ENCODE measurements at places on chromosomes 4 and X. TPM values are rescaled to one million over a fixed set of nuclear protein-coding genes. Genes with fewer than 3 reads are reported as not detected.

DNA sequence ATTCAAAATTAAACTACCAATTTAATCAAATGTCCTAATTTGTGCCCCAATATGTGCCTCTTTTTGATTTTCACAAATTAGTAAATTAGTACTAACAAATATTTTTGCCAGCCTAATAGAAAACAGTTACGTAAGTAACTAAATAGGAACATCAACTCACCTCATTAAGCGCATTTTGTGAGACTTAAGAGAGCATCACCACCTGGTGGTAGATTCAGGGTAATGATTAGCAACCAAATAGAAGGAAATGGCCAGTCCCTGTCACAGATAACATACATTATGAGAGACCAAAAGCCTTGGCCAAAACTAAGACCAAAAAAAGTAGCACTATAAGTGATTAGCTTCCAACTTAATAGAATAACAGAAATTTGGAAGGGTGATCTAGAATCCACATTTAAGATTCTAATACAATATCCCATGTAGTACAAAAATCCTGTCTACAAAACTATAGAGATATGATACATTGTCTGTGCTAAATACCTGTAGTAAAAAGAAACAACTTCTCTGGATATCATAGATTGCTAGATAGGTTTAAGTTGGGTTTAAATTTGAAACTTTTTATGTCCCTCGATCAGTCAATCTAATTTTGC, 46.7 kb downstream of the C4orf46 start:
- no peaks in the 10 kb centered on the region for H3K4me1 ChIP-seq
- H3K36me3 ChIP-seq, result no peaks in the 10 kb centered on the region
- H3K27me3 ChIP-seq, result no peaks in the 10 kb centered on the region
- no peak overlapping the region for H3K27ac ChIP-seq
- no peak overlapping the region for H3K4me3 ChIP-seq

DNA sequence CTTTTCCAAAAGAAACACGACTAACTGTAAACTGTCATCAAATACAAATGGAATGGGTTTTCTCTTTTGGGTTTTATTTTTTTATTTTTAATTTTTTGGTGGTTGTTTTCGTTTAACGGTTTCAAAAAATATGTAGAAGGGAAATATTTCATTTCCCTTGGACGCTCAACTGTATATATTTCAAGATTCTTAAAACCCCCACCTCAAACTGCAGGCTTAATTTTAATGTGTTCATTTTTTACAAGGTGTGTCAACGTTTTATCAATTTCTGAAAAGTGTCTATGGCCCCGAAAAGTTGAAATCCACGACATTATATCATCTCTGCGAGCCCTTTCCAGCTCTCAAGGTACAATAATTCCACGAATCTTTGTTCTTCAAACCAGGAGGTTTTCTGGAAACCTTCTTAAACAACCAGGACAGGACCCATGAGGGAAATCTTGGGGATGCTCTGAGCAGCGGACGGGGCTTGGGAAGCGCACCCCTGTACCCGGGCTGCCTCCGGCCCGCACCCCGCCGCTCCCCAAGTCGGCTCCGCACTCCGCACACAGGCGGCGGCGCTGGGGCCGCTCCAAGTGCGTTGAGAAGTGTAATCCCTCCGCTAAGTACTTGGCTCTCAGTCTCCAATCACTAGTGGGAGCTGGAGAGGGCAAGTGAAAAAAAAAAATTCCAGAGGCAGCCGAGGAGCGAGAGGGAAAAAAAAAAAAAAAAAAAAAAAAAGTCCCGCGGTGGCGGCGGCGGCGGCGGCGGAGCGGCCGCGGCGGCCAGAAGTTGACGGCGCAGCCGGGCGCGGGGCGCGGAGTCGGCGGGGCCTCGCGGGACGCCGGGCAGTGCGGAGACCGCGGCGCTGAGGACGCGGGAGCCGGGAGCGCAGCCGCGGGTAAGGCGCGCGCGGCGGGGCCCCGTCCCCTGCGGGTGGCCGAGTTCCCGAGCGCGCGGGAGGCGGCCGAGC, at the start of gene BMPR1B:
TSS of gene BMPR1B (plus strand) at position 764 of the 949 bp plus-strand sequence. CDS start 346,470 bp downstream, outside the sequence.
- DNase-seq, result peak; percentile 46
- no peaks in the 10 kb centered on the region for H3K36me3 ChIP-seq
- H3K4me1 ChIP-seq, result no peaks in the 10 kb centered on the region
- peak within 1 kb of the TSS; percentile 59 for H3K4me3 ChIP-seq
- peak within 1 kb of the TSS; percentile 27 for H3K27ac ChIP-seq
- H3K27me3 ChIP-seq, result no peaks in the 10 kb centered on the region

- H3K4me1 ChIP-seq, result no peaks in the 10 kb centered on the region
- peak; percentile 17 for DNase-seq
- H3K36me3 ChIP-seq, result no peaks in the 10 kb centered on the region
- no peaks in the 10 kb centered on the region for H3K27me3 ChIP-seq
- H3K27ac ChIP-seq, result no peak within 1 kb of the TSS
- no peak within 1 kb of the TSS for H3K4me3 ChIP-seq
Measured at GRCh38 chrX:129779747-129780146, at the start of gene SASH3. Gene SASH3, plus strand, starts transcription at chrX:129779949. Its CDS starts 149 bp downstream, at chrX:129780098.

DNA sequence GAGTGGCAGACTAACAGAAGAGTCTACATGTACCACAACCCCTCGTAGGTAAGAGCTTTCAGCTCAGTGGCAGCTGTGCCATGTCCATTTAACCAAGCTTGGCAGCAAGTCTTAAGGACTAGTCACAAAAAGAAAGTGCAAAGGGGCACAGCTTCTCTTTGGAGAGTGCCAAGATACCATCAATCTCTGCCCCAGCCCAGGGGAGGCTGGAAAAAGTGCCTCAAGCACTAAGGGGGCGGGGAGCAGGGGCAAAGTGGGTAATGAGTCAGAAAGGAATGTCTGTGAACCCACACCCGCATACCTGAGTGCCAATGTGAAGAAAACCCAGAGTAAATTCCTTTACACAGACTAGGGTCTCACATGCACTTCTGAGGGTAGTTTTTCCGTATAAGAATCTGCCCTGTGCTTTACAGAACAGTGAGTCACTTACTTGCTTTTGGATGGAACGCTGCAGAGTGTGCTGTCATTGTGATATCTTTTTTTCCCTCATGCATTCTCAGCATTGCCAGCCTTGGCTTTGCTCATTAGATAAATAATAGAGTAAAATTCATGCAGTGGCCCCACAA, 219.8 kb downstream of the ZNF674 start:
- no peak overlapping the region for H3K27ac ChIP-seq
- no peak for DNase-seq
- H3K27me3 ChIP-seq, result no peaks in the 10 kb centered on the region
- H3K4me1 ChIP-seq, result peaks cover 3% of the 10 kb centered on the region
- H3K36me3 ChIP-seq, result no peaks in the 10 kb centered on the region
- no peak overlapping the region for H3K4me3 ChIP-seq

DNA sequence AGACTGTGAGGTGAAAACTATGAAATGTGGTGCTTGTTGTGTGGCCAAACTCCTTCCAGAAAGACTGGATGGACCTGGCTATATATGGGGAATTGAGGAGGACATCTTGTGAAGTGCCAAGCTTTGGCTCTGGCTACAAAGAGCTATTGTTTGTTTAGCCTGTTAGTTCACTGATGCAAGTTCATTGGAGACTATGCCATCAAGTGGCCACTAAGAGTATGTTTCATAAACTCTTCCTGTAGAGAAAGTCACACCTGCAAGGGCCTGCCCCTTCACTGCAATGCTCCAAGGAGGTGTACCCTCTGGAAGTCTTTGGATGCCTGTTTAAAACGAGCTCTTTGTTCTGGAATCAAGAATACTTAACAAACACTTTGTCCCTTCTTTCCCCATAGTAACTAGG, 382.0 kb downstream of the GABRG1 start:
- H3K36me3 ChIP-seq, result no peaks in the 10 kb centered on the region
- no peaks in the 10 kb centered on the region for H3K4me1 ChIP-seq
- peak; percentile 18 for DNase-seq
- H3K4me3 ChIP-seq, result no peak overlapping the region

DNA sequence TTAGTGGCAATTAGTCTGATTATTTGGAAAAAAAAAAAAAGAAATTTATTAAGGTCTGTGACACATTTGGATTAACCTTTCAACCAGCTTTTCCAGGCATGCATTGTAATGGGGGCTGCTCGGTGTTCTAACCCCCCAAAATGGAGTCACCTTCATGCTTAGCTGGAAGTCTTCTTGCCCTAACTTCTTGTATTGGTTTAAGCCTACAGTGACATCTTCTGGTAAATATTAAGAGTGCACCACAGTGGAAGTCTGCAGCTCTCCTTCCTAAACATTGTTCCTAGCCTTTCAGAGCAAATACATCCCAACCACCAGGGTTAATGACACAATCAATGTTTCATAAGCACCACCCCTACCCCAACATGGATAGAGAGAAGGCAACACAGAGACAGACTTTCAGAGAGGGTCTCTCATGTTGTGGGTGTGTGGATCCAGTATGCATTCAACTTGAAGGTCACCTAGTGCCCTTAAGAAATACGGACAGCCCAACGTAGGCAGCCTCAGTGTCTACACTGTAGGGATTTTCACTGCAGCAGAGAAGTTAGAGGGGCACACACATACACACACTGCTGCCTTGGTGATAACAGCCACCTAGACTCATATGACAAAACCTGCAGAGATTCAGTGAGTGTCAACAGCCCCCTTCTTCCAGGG, 142.9 kb upstream of the MBNL3 start:
- no peak for DNase-seq
- H3K27ac ChIP-seq, result no peak overlapping the region
- no peaks in the 10 kb centered on the region for H3K27me3 ChIP-seq
- no peak overlapping the region for H3K4me3 ChIP-seq

DNA sequence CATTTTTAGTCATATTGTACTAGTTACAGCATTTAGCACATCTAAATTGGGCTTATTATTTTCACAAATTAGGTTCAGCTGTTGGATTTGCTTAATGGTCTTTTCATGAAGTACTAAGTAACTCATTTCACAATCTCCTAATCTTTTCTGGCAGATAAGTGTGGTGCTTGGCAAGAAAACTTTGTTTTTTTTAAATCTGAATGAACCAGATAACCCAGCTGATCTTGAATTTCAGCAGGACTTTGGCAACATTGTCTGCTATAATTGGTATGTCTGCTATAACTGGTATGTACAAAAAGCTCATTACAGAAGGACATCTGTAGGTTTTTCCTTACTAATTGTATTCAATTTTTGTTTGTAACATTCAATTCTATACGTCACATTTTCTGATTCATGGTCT, 22.7 kb downstream of the WDR19 start:
- no peaks in the 10 kb centered on the region for H3K27me3 ChIP-seq
- no peaks in the 10 kb centered on the region for H3K36me3 ChIP-seq
- H3K4me1 ChIP-seq, result peaks cover 5% of the 10 kb centered on the region

- no peaks in the 10 kb centered on the region for H3K36me3 ChIP-seq
- H3K4me3 ChIP-seq, result no peak overlapping the region
- DNase-seq, result no peak
- no peak overlapping the region for H3K27ac ChIP-seq
- no peaks in the 10 kb centered on the region for H3K4me1 ChIP-seq
Measured at GRCh38 chrX:23792861-23793553, 10.0 kb downstream of the SAT1 start.

GRCh38 chr4:56531823-56532222, 26.2 kb downstream of the ARL9 start:
- H3K27me3 ChIP-seq, result no peaks in the 10 kb centered on the region
- DNase-seq, result no peak
- no peaks in the 10 kb centered on the region for H3K36me3 ChIP-seq
- H3K27ac ChIP-seq, result no peak overlapping the region
- H3K4me1 ChIP-seq, result peaks cover 9% of the 10 kb centered on the region
- no peak overlapping the region for H3K4me3 ChIP-seq

GRCh38 chr4:42488114-42488513, 90.8 kb downstream of the SHISA3 start:
- no peak overlapping the region for H3K27ac ChIP-seq
- no peaks in the 10 kb centered on the region for H3K36me3 ChIP-seq
- no peaks in the 10 kb centered on the region for H3K27me3 ChIP-seq

DNA sequence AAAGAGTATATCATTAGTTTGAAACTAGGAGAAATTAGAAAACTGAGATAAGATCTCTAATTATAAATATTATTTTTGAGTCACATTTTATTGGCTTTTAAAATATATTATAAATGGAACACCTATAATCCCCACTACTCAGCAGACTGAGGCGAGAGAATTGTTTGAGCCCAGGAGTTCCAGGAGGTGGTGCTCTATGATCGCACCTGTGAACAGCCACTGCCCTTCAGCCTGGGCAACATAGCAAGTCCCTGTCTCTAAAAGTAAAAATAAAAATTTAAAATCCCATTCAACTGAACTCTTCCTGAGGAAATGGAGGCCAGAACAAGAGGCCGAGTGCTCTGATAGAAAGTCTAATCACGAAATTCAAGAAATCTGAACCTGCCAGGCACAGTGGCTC, 6.3 kb upstream of the C4orf36 start:
- H3K27me3 ChIP-seq, result no peaks in the 10 kb centered on the region
- no peaks in the 10 kb centered on the region for H3K36me3 ChIP-seq
- no peak overlapping the region for H3K27ac ChIP-seq
- no peak for DNase-seq
- no peak overlapping the region for H3K4me3 ChIP-seq
- no peaks in the 10 kb centered on the region for H3K4me1 ChIP-seq

GRCh38 chr4:55636656-55636999, 530 bp upstream of the NMU start:
- peak overlapping the region; percentile 26 for H3K4me3 ChIP-seq
- no peak overlapping the region for H3K27ac ChIP-seq
- DNase-seq, result no peak
- H3K36me3 ChIP-seq, result no peaks in the 10 kb centered on the region

DNA sequence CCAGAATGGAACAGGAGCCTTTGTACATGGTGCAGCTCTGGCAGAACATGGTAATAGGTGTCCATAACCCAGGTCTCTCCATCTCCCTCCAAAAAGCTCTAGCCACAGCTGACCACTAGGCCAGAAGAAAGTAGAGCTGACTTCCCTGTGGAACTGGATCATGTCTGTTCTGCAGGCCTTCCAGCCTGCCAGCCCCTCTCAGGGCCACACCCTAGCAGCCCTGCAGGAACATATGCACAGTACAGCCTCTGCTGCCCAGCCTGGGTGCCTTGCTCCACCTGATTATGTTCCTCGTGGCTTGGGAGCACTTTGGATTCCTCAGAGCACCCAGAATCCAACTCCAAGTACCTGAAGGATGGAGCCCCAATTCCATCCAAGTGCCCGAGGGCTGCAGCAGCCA, 12.0 kb downstream of the NDST3 start:
- no peaks in the 10 kb centered on the region for H3K4me1 ChIP-seq
- DNase-seq, result no peak
- no peaks in the 10 kb centered on the region for H3K27me3 ChIP-seq
- H3K4me3 ChIP-seq, result no peak overlapping the region
- H3K36me3 ChIP-seq, result no peaks in the 10 kb centered on the region

- H3K27me3 ChIP-seq, result no peaks in the 10 kb centered on the region
- no peak overlapping the region for H3K27ac ChIP-seq
- peaks cover 5% of the 10 kb centered on the region for H3K4me1 ChIP-seq
- H3K36me3 ChIP-seq, result no peaks in the 10 kb centered on the region
Measured at GRCh38 chrX:154365997-154366665, 8.3 kb downstream of the FLNA start.

- no peak for DNase-seq
- no peak overlapping the region for H3K4me3 ChIP-seq
- no peaks in the 10 kb centered on the region for H3K36me3 ChIP-seq
Measured at GRCh38 chrX:1289535-1289934, 20.9 kb downstream of the CSF2RA start.

- no peak overlapping the region for H3K4me3 ChIP-seq
- DNase-seq, result no peak
- H3K27ac ChIP-seq, result no peak overlapping the region
- H3K36me3 ChIP-seq, result no peaks in the 10 kb centered on the region
Measured at GRCh38 chr4:99473131-99473530, 37.7 kb upstream of the C4orf17 start.

The ZDHHC15 gene
- 3.5 TPM for total RNA-seq

The ADRA2C gene
- 16.0 TPM for total RNA-seq

The GC gene
- not detected for total RNA-seq

The MFAP3L gene
- 41.4 TPM for total RNA-seq

The PIGA gene
- total RNA-seq, result 13.0 TPM

The KLHL2 gene
- 26.7 TPM for total RNA-seq

The SLC10A7 gene
- total RNA-seq, result 11.6 TPM

The CD38 gene
- 0.68 TPM for total RNA-seq

The CHRDL1 gene
- total RNA-seq, result 3.4 TPM
